ENCODE measurements at places on chromosomes 11 and 22.
A peak's percentile ranks its signal among the peaks of the same experiment; 100 is the strongest.

GRCh38 chr22:40967111-40967760, 16.1 kb downstream of the RBX1 start:
- DNase-seq = no peak

- DNase-seq = no peak
These were observed 15.4 kb upstream of the MYOD1 start for GRCh38 chr11:17703951-17704350.

DNA sequence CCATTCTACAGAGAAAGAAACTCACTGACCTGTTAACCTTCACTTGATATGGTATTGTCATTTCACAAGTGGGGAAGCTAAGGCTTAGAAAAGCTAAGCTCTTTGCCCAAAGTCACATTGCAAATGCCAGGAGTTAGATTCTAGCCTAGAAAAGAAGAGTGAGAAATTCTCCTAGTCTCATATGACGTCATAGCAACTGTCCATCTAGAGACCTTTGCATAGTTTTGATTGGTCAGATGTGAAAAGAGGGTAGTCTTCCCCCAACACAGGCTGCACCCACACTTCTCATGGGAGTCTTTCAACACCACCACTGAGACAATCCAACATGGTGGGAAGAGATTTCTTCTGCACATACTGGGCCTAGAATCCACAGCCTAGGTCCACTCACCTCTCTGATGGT, 197.9 kb downstream of the NTM start:
- DNase-seq = no peak

GRCh38 chr11:16817351-16817750, 78.9 kb downstream of the C11orf58 start:
- no peak for DNase-seq

DNA sequence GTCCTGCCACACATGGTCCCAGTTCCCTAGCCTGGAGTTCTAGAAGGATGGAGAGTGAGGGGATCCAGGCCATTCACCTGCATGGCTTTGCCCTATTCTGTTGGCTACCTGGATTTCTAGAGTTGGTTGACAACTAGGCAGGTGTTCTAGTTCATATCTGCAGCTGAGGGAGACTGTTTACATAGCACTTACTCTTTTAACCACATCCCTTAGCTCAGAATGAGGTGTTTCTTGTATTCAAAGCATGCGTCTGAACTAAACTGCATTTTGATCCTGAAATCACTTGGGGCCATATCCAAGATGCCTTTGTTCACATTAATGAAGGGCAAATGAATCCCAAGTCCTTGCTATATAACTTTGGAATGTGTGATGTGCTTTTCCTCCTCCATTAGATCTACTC, 60.9 kb downstream of the SYT13 start:
- DNase-seq = no peak

DNA sequence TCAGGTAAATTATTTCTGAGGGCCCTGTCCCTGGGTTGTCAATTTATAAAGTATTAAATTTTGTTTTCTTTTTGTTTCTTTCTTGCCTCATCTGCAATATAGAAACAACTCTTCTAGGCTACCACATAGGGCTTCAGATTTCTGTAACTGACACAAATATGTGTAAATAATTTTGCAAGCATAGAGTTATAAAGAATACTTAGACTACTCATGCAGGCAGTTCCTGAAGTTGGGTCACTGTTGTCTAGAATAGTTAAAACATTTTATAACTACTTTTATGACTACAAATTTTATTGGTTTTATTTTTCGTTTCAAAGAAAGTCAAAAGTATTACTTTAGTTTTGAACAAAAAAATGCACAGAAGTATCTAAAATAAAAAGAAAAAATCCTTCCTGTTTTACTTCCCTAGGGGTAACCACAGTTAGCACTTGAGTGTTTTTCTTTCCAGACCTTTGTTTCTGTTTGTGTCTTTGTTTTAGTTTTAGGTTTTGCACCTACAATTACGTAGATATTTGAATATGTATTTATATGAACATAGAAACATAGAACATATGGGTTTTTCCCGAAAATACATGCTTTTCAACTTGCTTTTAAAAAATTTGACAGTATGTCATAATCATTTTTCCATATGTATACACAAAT, 12.4 kb upstream of the TMEM123 start:
- no peak for DNase-seq

DNA sequence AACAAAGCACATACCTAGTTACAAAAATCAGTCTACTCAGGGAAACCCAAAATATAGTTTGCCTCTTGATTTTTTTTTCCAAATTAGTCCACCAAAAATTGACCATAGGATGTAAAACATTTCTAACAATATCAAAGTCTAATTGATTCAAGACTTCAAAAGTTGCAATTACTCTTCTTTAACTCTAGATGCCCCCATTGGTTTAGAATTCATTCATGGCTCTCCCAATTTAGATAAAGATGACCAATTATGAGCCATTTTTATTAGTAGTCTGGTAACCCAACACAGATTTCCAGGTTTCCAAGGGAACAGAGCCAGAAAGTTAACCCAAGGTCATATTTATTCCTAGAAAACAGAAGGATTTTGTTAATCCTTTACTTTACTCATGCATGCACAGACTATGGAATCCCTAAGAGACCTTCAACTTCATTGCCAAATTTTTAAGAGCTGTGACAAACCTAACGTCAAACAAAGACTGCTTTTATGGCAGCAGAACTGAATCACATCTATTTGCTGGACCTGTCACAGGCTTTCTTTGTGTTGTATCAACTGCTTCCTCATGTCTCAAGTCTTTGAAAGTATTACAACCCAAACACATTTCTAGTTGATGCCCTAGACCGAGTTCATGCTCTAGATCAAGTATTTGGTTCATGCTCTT, 55.3 kb downstream of the C22orf42 start:
- DNase-seq = no peak

GRCh38 chr22:23696326-23696851, 5.6 kb downstream of the RGL4 start:
- DNase-seq = no peak

GRCh38 chr11:101511065-101511464, 72.7 kb downstream of the TRPC6 start:
- no peak for DNase-seq

DNA sequence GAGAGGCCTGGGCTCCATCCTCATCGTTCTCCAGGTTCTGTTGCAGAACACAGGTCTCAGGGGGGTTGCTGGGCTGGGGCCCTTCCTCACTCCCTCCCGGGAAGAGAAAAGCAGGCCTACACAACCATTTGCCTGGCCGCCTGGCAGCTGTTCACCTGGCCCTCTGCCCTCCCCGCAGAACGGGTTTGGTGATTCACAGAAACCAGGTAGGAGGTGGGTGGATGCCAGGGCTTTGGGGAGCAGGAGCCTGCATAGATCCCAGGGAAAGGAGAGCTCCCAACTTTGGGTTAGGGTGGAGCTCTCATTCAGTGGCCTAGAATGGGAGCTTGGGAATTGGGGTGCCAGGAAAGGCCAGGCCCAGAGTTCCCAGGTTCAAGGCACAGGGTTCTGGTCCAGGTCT, 995 bp downstream of the TMEM134 start:
- DNase-seq = no peak

DNA sequence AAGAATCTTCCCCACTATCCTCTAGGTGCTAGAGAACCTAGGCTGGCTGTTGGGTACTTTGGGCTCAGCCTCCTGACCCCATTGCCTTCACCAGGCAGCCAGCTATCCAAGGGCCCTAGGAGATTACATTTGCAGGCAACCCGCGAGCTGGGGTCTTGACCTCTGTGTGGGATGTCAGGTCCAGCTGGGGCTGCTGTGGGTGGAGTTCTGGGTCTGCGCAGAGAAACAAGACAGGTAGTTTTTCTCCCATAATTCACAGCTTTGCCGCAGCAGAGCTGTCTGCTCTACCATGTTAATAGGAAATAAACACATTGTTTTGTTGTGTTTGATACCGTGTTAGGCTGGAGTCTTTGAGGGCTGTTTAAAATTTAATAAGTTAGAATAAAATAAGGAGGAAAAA, 142.8 kb upstream of the PLET1 start:
- no peak for DNase-seq

- no peak for DNase-seq
These were observed 123.7 kb upstream of the NECTIN1 start for GRCh38 chr11:119852741-119853140.

- no peak for DNase-seq
These were observed 105.9 kb upstream of the ARHGAP20 start for GRCh38 chr11:110818032-110818687.

DNA sequence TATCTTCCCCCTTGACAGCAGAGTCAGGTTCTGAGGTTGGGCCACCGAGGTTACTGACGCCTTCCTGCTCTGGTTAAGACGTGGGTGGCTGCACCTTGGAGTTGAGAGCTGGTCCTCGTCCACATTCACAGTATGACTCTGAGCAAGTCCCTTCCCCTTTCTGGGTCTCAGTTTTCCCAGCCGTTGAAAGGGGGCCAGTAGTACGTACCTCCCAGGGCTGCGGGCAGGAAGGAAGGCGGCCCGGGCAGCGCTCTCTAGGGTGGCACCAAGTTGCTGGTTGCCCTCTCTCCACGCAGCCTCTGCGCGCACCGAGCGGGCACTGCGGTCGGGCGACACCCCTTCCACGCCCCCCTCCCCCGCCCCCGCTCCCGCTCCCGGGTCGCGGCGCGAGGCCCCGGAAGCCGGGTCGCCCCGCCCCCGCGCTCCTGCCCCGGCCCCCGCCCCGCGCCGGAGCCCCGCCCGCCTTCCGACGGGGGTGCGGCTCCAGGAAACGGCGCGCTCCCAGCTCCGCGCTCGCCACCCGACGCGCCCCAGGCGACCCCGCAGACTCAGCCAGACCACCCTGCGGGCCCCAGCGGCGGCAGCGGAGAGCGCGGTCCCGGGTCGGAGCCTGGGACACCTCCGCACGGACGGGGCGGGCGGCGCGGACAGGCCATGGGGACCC, at the start of gene EHBP1L1:
Gene EHBP1L1, plus strand, starts transcription at position 486 of the 664 bp plus-strand sequence. CDS start 250 bp downstream, outside the sequence.
- no peak for DNase-seq

GRCh38 chr11:80846979-80847378, 1406.1 kb upstream of the TENM4 start:
- no peak for DNase-seq

DNA sequence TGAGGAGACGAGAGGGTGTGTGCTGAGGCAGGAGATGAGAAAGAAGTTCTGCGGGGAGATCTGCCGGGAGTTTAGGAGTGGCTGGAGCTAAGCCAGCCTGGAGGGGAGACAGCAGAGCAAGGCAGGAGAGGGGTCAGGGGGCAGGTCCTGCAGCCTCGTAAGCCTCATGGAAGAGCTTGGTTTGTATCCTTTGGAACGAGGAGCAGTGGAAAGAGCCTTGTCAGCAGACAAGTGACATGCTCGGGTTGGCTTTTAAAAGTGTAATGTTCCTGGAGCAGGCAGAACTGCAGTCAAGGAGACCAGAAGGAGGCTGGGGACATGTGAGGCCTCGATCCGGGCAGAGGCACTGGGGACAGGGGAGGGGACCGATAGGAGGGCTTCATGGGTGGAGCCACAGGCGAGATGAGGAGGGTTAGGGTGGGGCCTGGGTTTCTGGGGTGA, 21.4 kb upstream of the TUB start:
- no peak for DNase-seq

DNA sequence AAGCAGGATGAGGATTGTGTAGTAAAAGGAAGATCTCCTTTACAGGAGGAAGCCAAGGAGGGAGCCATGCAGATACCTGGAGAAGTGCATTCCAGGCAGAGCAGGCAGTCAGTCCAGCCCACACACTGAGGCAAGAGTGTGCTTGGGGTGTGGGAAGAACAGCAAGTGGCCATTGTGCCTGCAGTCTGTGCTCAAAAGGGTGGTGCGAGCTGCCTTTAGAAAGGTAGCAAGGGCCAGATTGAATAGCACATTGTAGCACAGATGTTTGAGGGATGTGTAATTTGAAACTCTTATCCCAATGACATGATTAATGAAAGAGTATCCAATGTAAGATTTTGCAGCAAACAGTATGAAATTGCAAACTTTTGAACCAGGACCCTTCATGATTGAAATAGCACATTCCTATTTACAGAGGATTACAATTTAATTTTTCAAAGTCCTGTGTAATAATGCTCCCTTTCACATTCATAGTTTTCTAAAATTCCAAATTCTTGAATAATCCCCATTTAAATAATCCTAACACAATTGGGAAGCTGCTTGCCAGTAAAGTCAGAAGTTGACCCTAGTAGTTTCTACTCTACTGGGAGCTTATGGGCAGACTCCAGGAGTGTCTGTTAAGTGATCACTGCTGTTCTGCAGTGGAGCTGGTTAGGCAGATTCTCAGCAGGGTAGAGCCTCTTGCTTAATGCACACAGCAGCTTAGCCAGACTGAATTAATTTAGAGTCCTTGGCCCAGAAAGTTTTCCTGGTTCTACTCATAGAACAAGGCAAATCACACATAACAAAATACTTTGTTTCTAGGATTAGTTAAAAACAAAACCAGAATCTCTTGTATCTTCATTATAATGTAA, 78.1 kb downstream of the CYB5R2 start:
- DNase-seq = no peak

DNA sequence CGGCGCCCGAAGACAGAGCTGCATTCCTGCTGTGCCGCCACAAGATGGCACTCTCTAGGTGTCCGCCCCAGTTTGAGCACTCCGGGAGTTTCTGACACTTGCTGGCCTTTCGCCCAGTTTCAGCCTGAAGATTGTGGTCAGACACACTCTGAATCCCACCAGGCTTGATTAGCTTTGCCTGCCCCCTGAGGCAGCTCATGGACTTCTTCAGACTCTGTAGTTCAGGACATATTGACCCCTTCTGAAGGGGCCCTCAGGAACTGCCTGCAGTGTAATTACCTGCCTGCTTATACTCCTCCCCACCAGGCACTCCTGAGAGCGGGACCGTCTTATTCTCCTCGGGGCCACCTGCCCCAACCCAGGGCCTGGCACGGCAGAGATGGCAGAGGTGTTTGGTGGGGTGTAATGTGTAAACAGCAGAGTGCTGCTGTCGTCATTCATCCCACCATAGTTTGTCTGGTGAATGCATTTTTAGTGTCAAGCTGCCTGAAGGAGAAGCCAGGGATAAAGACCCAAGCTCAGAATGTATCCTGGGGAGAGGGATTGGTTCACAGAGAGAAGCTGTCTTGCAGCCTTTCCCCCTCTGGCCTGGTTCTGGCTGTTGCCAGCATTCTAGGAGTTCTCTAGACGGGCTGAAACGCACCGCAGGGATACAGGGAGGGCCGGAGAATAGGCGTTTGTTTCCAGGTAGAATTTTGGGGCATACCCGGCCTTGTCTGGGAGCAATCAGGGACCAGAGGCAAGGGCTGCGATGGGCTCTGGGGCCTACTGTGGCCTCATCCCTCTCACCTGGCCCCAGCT, 46.4 kb downstream of the EIF3F start:
- peak; percentile 70 for DNase-seq

DNA sequence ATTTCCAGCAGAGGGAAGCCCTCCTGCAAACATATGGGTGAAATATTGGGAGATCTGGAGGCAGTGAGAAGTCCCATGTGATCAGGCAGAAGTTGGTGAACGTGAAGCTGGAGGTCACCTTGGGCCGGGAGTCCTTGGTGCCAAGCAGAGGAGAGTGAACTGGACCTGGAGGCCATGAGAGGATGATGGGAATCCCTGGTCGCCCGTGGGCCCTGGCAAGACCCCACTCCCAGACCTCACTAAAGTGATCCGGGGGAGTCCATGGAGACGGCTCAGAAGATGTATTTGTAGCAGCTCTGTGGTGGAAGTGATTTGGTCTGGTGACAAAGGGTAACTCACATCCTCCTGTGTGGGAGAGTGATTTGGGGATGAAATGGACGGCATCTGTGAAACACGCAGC, 71.0 kb downstream of the ARHGAP8 start:
- DNase-seq = no peak
